ENCODE measurements at places on chromosomes 1 and 21. TPM values are rescaled to one million over a fixed set of nuclear protein-coding genes. Genes with fewer than 3 reads are reported as not detected.

DNA sequence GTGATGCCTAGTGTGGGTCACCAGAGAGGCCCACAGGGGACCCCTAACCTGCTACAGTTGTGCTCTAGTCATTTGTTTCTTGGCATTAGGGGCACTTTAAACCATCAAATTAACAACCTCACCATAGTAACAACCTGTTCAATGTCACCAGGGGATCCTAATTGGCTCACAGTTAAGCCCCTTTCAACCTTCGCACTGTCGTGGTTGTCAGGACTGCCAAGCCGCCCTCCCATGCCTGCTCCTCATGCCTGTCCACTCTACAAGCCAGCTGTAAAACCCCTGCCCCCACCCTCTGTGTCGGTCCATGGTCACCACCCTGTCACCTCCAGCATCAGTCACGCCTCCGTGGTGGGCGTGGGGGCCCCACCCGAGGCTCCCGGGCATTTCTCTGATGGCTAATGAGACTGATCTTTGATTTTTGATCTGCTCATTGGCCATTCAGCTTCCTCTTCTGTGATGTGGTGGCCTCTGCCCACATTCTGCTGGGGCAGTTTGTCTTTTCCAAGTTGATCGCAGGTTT, 96.6 kb downstream of the WDR4 start:
- peak; percentile 25 for DNase-seq

KIF14 gene
- 0.14 TPM for total RNA-seq

MFN2 gene
- 94.8 TPM for total RNA-seq

DNA sequence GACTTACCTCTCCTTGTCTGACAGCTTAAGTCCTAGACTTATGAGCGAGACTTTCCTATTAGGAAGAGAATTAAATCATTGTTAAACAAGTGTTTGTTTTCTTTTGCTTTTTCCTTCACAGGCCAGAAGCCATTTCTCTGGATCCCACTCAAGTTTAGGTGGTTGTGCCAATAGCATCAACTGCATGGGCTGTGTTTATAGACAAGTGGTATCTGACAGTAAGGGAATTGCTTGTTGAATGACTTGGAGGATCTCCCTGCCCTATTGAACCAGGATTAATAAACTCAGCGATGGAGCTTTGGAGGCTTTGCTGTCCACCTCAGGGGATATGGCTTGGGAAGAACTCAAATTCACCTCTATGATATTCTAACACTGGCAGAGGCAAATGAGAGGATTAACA, 43.7 kb downstream of the UTP25 start:
- DNase-seq: no peak

GRCh38 chr1:210250665-210250997, 18.0 kb downstream of the SERTAD4 start:
- DNase-seq: no peak

- no peak for DNase-seq
Measured at GRCh38 chr1:74162333-74162732, 35.6 kb downstream of the LRRIQ3 start.

HES3 gene
- total RNA-seq: not detected

- DNase-seq: no peak
Measured at GRCh38 chr1:156860628-156861423, at the start of gene NTRK1. Gene NTRK1 (plus strand): TSS chr1:156860865. CDS start chr1:156860935, 70 bp downstream.

DNA sequence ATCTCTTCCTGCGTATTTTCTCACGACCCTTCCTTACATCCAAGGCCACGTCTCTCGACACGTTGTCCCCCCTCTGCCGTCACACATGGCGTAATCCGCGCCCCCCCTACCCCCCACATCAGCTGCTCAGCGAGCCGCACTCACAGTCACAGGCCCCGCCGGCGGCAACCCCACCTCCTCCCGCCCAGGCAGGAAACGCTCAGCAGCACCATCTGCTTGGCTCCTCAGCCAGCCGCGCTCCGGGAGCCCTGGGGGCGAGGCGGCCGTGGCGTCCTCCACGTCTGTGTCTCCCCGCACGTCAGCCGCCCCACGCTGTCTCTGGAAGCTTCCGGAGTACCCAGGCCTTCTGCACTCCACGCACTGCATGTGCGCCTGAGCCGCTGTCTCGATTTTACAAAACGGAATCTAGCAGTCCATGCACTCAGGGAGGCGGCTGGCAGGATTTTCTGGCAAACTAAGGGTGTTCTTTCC, 64.6 kb downstream of the SIK1 start:
- DNase-seq: peak; percentile 92

GRCh38 chr1:40646315-40646714, 19.2 kb downstream of the RIMS3 start:
- no peak for DNase-seq

DNA sequence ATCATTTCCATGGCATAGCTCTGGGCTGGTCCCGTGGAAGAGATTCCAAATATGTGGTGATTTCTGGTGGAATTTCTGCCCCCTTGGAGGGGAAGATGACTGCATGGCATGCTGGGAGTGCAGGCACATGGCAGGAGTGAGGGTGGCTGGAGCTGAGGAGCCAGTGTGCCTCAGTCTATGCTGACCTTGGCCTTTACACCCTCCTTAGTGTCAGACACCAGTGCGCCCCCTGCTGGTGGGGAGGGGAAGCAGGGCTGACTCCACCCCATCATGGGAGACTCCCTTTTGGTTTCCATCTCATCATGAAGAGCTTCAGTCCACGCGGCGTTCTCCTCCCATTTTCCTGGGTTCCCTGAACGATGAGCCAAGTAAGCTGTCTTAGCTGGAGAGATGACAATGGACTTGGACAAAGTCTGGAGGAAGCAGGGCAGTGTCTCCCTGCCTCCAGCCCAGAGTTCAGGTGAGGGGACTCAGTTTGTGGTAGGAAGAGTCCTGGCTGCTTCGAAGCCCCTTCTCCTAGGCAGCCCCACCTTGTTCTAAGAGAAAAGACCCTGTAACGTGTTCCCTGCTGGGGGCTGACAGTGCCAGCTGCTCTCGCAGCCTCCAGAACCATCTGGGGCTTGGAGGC, 10.3 kb downstream of the ALX3 start:
- peak; percentile 83 for DNase-seq

PRAMEF6 gene
- not detected for total RNA-seq

GRCh38 chr1:2271841-2272655, 43.9 kb downstream of the SKI start:
- no peak for DNase-seq

FCRLA gene
- not detected for total RNA-seq

LRRC71 gene
- not detected for total RNA-seq

- no peak for DNase-seq
Measured at GRCh38 chr1:43241413-43241836, 28.4 kb upstream of the TMEM125 start.

- no peak for DNase-seq
Measured at GRCh38 chr1:30988045-30988444, 77.5 kb downstream of the PUM1 start.

ZNF692 gene
- 14.7 TPM for total RNA-seq

- peak; percentile 98 for DNase-seq
Measured at GRCh38 chr1:154970631-154971340, at the start of gene SHC1. Gene SHC1 (minus strand): TSS chr1:154970747. CDS start chr1:154970526, 221 bp downstream.

DNA sequence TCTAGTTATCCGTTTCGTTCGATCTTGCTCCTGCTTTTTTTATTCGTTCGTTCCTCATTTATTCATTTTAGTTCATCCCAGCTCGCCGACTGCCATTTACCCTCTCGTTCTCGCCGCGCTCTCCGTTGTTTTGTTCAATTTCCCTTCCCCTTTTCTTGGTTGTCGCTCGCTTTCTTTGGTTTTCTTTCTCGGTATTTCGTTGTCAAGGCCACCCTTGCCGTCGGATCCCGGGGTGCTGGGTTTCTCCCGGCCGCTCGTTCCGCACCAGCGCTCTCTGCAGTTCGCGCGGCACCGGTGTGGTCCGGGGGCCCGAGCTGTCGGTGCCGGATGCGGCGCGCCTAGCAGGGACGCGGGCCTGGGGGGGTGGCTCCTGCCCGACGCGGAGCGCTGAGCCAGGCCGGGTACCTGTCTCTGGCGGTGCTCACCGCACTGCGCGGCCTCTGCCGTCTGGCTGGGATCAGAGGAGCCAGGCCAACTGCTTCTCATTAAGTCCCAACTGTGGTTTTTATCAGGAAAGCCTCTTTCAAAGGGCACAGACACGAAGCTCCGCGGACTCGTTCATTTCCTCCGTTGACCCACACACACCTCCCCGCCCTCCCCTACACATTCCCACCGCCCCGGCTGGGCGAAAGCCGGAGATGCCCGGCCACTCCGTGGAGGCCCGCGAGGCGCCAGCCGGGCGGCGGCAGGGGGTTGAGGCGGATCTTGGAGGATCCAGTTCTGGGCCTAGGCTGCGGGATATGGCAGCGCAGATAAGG, 1.6 kb downstream of the ALX3 start:
- no peak for DNase-seq

DNA sequence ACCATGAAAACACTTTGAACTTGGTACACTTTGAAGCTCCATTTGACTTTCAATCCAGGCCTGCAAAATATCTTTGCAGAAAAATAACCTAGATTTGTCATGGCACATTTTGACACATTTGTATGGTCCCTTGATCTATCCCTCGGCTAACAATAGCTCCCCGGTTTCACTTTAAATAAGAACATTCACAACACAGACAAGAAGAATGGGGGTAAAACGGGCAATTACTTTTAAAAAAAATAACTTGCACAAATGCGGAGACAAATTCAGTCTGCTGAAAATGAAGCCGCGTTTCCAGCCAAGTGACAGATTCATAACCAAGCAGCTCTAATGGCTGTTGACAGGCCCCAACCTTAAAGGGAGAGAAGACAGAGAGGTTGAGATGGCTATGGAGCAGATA, 218.2 kb downstream of the NPHP4 start:
- DNase-seq: no peak

GRCh38 chr21:44950351-44950750, 10.5 kb downstream of the SLX9 start:
- no peak for DNase-seq

DNA sequence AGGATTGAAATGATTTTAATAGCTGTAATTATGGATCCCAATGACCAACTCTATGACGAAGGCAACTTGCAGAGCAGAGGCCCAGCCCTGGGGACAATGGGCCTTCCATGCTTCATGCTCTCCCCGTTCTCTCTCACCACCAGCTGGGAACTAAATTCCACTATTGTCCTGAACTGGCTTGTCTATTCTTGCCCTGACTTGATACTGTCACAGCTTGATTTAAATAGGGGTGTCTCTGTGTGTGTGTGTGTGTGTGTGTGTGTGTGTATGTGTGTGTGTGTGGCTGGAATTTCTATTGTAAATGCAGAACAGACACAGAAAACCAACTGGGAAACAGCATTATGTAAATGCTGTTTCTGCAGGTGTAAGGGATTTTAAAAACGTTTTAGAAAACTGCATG, 57.0 kb downstream of the SLC22A15 start:
- DNase-seq: no peak

GRCh38 chr1:29939079-29939478, 702.8 kb downstream of the PTPRU start:
- no peak for DNase-seq

SH2D2A gene
- total RNA-seq: 3.2 TPM

MXRA8 gene
- total RNA-seq: 104 TPM

DNA sequence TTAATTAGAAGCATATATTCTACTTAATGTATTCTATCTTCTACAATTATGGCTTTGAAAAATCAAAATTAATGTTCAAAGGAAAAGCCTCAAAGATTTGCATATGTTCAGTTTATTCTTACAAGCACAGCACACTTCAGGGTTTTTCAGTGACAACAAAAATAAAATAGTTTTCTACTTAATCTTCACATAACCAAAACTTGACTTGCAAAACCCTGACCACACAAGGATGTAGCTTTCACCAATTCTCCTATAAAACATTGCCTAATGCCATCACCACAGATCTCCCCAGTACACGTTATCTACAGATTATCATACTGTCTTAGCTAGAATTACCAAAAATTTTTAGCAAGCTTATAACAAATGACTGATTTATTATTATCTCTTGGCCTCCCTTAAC, 23.3 kb downstream of the LPAR3 start:
- no peak for DNase-seq

TNNI3K gene
- 5.2 TPM for total RNA-seq

GRCh38 chr1:212132025-212132424, 96.5 kb downstream of the DTL start:
- DNase-seq: no peak

DNA sequence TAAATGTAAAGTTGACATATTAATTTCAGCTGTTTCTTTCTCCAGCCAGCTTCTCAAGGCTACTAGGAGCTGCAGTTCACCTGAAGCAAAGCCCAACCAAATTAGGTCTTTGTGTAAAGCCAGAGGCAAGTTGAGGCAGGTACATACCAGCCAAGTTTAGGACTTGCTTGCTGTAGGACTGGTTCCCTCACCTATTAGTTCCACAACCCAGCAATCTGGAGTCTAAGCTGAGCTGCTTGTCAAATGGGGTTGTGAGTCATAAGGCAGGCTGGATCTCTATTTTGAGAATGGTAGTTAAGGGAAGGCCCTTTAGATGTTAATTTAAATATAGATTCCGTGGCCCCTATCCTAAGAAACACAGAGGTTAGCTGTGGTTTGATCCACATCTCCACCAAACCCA, 7.6 kb upstream of the FLG2 start:
- DNase-seq: no peak

All from posterior vena cava (tissue), 2 donors.